Hair follicular keratinocyte (primary cell): ENCODE measurements at places on chromosomes 1 and 21. TPM values are rescaled to one million over a fixed set of nuclear protein-coding genes. Genes with fewer than 3 reads are reported as not detected.

Gene EFNA1
- 22.1 and 25.9 TPM in 2 replicates for total RNA-seq

Gene SLC9C2
- total RNA-seq, result not detected in 2 replicates

Gene PRKCZ
- total RNA-seq, result 29.0 and 43.6 TPM in 2 replicates

Gene OVAAL
- not detected in 2 replicates for total RNA-seq

Gene MAN1C1
- 1.1 TPM in 1 of 2 replicates, not detected in the other for total RNA-seq

Gene MROH7
- total RNA-seq, result 0.04 TPM in 1 of 2 replicates, not detected in the other

Gene MIXL1
- not detected in 2 replicates for total RNA-seq
